GM23248 (cell line): ENCODE measurements at places on chromosomes 11 and 22. TPM values are rescaled to one million over a fixed set of nuclear protein-coding genes. Genes with fewer than 3 reads are reported as not detected.

- H3K4me3 ChIP-seq, result peak overlapping the region; percentile 4; the same call in 1 of the 2 replicates
- H3K27me3 ChIP-seq, result no peaks in the 10 kb centered on the region
- DNase-seq, result peak; percentile 85
- peak overlapping the region; percentile 89 for H3K27ac ChIP-seq
Observed at GRCh38 chr11:8832571-8833260, 78.3 kb upstream of the AKIP1 start.

GRCh38 chr11:9273376-9274336 is 8.5 kb upstream of the DENND5A start:
- no peaks in the 10 kb centered on the region for H3K36me3 ChIP-seq
- no peaks in the 10 kb centered on the region for H3K27me3 ChIP-seq
- peak; percentile 61 for DNase-seq
- H3K4me3 ChIP-seq, result no peak overlapping the region
- peaks cover 5% of the 10 kb centered on the region; the same call in 1 of the 2 replicates for H3K4me1 ChIP-seq

DNA sequence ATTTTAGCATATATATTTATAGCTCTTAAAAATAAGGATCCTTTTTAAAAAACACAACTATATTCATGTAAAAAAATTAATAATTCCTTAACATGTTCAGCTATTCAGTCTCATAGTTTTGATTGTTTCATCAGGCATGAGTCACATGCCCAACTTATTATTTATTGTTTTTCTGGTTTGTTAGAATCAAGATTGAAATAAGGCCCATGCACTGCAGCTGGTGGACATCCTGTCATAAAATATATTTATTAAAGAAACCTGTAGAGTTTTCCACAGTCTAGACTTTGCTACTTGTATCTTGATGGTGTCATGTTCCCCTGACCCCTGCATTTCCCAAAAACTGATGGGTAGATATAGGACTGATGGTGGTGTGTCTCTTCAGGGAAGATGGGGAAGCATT is 77.4 kb downstream of the PARVA start:
- peaks cover 60% of the 10 kb centered on the region for H3K4me1 ChIP-seq
- H3K36me3 ChIP-seq, result no peaks in the 10 kb centered on the region
- no peak overlapping the region for H3K4me3 ChIP-seq
- DNase-seq, result peak; percentile 36
- H3K27ac ChIP-seq, result peak overlapping the region; percentile 75
- H3K27me3 ChIP-seq, result no peaks in the 10 kb centered on the region

- peak; percentile 82 for DNase-seq
- H3K4me3 ChIP-seq, result no peak overlapping the region
- no peaks in the 10 kb centered on the region for H3K36me3 ChIP-seq
- peaks cover 10% of the 10 kb centered on the region for H3K4me1 ChIP-seq
- no peaks in the 10 kb centered on the region for H3K27me3 ChIP-seq
Observed at GRCh38 chr22:38868886-38869381, 3.1 kb downstream of the CBX6 start.

DNA sequence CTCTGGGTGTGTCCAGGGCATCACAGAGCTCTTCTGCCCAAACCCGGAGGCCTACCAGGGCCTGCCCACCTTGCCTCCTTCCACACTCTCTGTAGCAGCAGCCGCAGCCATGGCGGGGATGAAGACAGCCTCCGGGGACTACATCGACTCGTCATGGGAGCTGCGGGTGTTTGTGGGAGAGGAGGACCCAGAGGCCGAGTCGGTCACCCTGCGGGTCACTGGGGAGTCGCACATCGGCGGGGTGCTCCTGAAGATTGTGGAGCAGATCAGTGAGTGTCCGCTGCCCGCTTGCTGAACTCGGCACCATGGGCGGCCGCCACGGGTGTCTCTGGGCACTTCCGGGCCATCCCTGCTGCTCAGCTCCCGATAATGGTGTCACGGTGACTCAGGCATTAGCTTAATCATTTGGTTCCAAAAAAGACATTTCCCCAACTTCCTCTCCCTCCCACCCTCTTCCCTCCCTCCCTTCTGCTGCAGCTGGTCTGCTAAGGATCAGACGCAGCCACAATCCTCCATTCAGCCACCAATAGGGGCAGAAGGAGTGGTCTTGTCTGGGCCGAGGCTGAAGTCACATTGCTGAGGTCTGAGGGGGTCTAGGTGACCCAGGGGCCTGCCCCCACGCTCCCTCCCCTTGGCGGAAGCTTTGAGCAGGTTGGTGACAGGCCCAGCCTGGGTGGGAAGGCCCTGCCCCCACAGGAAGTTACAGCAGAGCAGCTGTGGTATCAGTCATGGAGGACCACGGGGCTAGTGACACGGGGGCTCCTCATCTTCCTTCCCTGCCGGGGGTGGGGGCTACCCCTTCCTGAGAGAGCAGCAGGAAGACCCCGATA is 950 bp downstream of the FERMT3 start:
- peak overlapping the region; percentile 59 for H3K27ac ChIP-seq
- no peaks in the 10 kb centered on the region for H3K27me3 ChIP-seq
- H3K4me1 ChIP-seq, result peaks cover 13% of the 10 kb centered on the region
- no peaks in the 10 kb centered on the region for H3K36me3 ChIP-seq
- peak overlapping the region; percentile 36; the same call in 1 of the 2 replicates for H3K4me3 ChIP-seq

DNA sequence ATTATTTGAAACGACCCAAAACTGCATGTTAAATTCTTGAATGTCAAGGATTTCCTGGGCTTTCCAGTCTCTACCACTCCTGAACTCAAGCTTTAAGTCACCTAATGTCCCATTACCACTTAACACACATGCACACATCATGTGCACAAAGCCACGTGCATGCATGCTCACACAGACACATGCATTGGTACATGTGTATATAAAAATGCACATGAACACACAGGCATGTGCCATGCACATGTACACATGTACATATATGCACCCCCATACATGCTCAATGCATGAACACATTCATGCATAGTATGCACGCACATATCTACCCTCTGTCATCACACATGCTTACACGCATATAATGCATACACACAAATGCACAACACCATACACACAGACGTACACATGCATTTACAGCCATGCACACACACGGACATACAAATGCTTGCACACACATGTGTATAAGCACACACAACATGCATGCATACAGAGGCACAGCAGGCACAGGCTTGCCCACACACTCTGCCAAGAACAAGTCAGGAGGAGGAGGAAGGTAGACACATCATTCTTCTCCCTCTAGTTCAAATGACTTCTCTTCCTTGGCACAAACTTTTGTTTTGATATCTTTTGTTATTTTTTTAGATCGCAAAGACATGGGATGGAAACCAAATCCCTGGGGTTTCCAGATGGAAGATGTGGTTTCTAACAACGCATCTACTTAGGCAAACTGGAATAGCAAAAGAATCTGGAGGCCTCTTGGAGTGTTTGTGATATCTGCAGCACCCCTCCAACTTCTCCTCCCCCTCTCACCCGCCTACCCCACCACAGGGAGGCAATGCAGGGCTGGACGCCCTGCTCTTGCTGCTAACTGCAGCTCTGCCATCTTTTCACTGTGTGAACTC is 24.6 kb downstream of the RASD2 start:
- no peaks in the 10 kb centered on the region for H3K36me3 ChIP-seq
- H3K4me1 ChIP-seq, result peaks cover 53% of the 10 kb centered on the region
- DNase-seq, result peak; percentile 64
- H3K27me3 ChIP-seq, result no peaks in the 10 kb centered on the region
- H3K27ac ChIP-seq, result no peak overlapping the region

GRCh38 chr11:29124470-29124869 is 892.4 kb downstream of the KCNA4 start:
- no peaks in the 10 kb centered on the region for H3K36me3 ChIP-seq
- H3K27ac ChIP-seq, result no peak overlapping the region
- no peak for DNase-seq
- no peaks in the 10 kb centered on the region for H3K27me3 ChIP-seq

- no peaks in the 10 kb centered on the region for H3K36me3 ChIP-seq
- H3K4me1 ChIP-seq, result no peaks in the 10 kb centered on the region
- H3K4me3 ChIP-seq, result no peak overlapping the region
- H3K27me3 ChIP-seq, result no peaks in the 10 kb centered on the region
Observed at GRCh38 chr11:9625162-9625561, 38.7 kb upstream of the SWAP70 start.

GRCh38 chr22:38996105-38996504 is 14.0 kb downstream of the APOBEC3B start:
- no peak overlapping the region for H3K27ac ChIP-seq
- H3K36me3 ChIP-seq, result no peaks in the 10 kb centered on the region
- DNase-seq, result no peak
- H3K27me3 ChIP-seq, result peaks cover 3% of the 10 kb centered on the region; the same call in 1 of the 2 replicates

Gene NDUFV1
- total RNA-seq, result 168 and 209 TPM in 2 replicates

Gene C11orf21
- total RNA-seq, result not detected in 2 replicates
